ENCODE measurements at places on chromosomes 2 and 18.

DNA sequence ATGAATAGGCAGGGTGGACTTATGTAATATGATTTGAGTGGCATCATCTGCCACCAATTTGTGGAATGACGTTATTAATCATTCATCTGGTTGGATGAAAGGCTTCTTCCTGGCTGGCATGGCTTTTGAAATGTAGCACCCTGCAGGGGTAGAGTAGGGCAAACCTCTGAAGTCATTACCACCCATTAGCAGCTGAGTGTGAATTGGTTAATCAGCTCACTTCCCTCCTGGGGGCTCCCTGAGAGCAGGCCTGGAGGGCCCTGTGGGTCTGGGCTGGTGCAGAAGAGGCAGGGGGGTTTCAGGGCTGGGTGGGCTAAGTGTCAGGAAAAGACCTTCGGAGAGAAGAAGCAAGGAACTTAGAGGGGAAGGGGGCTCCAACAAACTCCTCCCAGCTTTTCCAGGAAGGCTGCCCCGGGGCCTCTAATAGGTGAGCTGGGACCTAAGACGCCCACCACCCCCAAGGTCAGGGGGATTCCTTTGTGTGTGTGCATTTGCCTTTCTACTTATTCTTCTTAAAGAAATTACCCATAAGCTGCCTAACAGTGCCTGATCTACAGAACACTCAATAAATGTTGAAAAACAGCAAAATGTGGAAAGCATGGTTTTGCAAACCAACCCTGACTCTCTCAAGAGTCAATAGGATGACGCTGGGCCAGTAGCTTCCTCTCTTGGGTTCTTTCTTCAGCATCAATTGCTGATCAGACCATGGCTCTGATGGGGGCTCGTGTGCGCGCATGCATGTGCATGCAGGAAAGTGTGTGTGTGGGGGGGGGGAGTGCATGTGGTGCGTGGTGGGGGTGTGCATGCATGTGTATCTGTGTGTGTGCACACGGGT lies 49.7 kb upstream of the ZNF516 start:
- no peak for DNase-seq

DNA sequence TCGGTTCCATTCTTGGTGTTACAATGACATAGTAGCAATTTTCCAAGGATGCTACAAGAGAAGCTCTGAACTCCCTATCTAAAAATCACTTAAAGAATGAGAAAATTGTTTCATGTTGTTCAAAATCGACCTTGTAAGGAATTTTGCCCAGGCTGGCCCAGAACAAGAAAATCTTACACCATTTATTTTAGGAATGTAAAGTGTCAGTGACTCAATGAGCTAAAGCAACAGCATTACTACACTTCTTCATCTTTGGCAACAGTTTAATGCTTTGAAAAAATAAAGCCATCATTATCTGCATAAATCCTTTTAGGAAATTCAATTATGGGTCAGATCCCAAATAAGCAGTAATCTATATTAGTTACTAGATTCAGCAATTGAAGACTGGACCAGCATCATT lies 38.6 kb downstream of the SLC25A12 start:
- DNase-seq: no peak

- no peak for DNase-seq
Measured at GRCh38 chr2:40150266-40150665, 301.6 kb downstream of the SLC8A1 start.

DNA sequence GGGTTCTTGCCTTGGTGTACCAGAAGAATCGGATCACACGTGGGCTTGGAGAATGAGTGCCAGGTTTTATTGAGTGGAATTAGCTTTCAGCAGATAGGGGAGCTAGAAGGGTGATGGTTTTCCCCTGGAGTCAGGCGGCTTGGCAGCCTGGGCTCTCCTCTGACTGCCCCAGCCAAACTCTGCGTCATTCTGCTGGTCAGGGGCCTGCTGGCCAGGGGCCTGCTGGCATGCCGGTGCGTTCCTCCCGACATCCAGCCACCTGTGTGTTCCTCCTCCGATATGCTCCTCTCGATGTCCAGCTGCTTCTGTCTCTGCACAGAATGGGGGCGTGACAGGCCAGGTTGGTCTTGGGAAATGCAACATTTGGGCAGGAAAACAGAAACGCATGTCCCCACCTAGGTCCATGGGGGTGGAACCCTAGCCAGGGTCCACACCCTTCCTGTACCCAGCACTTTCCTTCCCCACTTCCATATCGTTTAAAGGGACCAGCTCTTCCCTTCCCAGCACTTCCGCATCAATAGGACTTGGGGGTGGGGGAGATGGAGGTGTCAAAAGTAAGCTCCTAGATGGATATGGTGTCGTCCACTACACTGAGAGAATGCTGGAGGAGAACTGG lies 85.3 kb downstream of the VWA3B start:
- no peak for DNase-seq

GRCh38 chr2:178910005-178910404 lies 102.8 kb upstream of the TTN start:
- no peak for DNase-seq

DNA sequence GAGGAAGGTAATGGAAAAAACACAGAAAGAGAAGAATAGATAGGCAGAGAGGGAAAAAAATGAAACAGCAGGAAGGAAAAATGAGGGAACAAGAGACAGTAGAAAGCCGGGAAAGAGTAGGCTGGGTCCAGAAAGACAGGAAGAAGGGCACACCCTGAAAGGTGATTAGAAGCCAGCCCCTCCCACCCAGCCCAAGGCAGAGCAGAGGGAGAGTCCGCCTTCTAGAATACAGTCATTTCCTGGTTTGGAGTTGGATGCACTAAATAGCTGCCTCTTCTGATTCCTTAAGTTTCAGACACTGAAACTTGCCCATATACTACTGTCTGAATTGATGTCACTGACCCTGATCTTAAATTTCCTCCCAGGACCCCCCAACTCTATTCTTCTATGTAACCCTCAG lies 17.9 kb upstream of the DSG3 start:
- no peak for DNase-seq

GRCh38 chr2:129766374-129766993 lies 213.0 kb upstream of the RAB6C start:
- DNase-seq: no peak

GRCh38 chr2:177572236-177572671 lies 179.7 kb downstream of the AGPS start:
- DNase-seq: no peak

DNA sequence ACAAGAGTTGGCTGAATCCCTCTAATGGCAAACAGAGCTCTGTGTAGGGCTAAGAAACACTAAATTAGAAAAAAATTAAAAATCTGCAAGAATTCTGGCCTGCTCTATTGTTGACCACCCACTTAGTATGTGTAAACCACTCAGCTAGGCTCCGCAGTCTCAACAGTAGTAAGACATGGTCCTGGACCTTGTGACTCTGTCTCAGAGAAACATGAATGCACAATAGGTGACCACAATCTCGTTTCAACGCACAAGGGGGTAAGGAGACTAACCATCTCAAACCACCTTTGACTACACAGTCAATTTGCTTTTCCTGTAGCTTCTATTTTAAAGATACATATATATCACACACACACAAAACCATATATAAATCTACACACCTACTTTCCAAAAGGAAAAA lies 16.5 kb downstream of the SEPTIN10 start:
- DNase-seq: no peak

DNA sequence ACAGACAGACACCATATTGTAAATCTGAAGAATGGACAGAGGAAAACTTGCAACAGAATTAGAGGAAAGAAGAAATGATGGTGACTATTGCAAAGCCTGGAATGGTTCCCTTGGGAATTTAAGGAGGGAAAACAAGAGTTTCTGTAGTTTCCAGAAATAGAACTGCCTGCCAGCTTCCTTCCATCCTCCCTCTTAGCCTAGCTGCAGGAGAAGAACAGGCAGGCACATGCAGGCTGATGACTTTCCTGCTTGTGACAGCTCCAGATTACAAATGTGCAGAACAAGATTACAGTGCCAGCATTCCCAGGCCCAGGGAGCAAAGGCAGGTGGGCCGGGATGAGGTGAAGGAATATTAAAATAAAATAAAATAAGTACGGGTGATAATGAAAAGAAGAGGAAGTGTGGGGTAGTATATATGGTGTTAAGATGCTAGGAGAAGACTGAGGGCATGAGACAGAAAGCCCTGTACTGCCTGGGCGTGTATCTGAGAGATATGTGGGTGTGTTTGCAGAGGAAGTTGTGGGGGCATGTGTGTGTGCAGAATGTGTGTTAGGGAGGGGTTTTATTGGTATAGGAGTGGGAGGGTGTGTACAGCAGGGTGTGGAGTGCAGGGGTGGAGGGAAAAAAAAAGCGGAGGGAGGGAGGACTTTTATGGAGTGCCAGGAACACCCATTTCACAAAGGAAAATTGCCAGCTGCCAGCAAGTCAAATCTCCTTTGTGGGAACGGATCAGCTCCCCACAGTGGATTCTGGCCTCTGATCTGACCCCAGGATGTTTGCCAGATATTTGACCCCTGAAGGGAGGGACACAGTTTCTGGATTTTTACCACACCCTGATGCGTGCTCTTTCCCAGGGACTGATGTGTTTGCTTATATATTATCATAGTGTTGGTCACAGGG lies 43.9 kb upstream of the NEMP2 start:
- DNase-seq: no peak

DNA sequence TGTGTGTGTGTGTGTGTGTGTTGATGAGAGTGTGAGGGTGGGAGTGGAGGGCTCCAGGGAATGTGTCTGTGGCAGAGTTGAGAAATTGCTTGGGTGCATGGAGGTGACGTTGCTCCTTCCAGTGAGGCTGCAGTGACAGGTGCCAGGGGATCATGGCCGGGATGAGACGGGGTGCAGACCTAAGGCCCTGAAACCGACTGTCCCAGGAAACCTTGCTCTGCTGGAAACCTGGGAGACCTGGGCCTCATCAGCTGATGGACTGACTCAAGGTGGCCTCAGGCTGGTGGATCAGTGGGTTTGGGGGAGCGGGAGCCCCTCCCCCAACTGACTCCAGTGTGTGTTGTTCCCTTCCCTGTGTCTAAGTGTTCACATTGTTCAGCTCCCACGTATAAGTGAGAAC lies 56.6 kb downstream of the INHBB start:
- no peak for DNase-seq

DNA sequence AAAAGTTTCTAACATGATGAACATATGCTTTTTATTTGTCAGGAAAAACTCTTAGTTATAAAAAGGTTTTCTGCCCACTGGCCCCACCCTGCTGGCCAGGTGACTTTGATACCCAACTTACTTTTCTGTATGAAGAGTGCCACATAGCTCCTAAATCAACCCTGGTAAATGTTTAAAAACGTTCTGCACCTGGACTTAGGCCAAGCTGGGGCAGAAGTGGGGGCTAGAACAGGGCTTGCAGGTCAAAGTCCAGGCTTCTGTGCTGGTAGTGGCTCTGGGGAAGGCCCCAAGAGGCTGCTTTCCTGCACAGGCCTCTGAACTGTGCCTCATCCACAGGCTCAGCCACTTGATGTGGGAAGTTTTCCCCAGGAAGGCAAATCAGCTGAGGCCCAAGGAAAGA lies 171.7 kb downstream of the ANKRD30B start:
- no peak for DNase-seq

DNA sequence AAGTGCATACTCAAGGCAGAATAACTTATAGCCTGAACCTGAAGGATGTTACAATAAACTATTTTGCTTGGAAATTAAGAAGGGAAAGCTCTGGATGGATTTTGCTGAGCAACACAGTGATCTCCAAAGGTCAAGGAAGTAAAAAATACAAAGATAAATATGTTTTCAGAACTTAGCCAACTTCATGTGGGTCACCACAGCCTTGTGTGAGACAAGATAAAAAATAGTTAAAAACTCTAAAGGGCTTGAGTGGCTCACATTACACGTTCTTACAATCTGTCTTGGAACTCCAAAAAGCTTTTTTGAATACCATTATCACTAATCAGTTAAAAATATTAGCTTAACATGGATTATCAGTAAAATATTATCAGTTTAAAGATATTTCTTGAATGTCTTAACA lies 28.9 kb upstream of the MTX2 start:
- DNase-seq: no peak

- DNase-seq: no peak
Measured at GRCh38 chr18:36760598-36760997, 68.2 kb downstream of the TPGS2 start.

- no peak for DNase-seq
Measured at GRCh38 chr18:27181726-27182125, 3.4 kb downstream of the CHST9 start.

DNA sequence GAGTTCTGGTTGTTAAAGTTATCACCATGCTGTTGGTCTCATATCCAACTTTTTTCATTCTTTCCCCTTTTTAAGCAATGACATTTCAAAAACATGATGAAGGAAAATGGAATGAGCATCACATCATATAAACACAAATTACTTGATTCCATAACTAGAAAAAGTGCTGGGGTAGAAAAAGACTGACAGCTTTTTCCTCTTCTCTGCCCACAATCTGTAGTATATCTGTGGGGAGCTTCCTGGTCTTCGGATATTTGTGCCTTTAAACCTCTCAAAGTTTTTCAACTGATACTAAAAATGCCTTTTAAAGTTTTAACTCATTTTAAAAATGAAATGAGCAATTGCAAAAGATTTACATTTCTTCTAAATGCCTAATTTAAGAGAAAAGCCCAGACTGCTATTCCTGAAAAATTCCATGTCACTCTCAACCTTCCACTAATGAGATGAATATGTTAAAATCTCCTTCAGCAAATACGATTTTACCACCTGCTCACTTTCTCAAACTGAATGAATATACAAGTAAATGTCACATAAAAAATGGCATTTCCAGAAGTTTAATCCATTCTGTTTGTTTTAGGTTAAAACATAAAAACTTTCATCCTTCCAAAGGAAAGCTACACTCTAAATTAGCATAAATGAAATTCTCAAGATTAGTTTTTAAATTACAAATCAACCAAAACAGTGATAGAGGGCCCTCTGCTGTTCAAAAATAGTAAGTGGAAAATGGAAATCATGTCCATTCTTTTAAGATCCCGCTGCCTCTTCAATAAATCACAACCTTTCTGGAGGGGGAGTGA lies 2.1 kb downstream of the DNAH7 start:
- DNase-seq: no peak

DNA sequence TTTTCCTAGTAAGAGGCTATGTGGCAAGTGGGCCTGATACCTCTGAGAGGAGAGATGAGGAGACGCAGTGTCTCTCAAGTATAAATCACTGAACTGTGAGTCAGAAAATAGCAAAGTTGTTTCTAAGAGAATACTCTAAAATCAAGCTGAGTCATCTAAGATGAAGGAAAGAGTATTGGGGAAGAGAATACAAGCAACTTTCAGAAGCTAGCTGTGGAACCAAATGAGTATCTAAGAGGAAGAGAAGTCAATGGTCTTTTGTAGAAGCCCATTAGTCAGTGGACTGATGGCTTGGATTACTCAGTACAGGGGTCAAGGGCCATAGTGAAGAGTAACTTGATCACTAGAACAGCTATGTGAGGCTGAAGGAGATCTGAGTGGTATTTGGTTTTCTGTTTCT lies 2.7 kb upstream of the DCC start:
- no peak for DNase-seq

DNA sequence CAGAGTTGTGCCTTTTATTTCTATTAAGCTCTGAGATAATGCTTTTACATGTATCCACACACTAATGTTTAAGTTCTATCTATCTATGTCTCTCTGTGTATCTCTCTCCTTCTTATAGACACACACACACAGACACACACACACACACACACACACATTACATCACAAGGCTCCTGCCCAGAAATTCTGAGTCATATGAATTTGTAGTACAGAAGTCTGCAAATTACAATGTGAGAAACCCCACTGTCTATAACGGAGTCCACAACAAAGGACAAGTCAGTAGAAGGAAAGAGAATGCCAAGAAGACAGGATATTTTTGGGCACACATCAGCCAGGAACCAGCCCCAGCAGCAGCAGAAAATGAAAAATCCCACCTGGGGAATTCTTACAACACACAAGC lies 142.4 kb downstream of the EN1 start:
- no peak for DNase-seq

GRCh38 chr2:64731746-64732145 lies 78.0 kb upstream of the SERTAD2 start:
- no peak for DNase-seq

- DNase-seq: no peak
Measured at GRCh38 chr18:35431374-35431741, 54.2 kb upstream of the ZNF396 start.
